ENCODE measurements at places on chromosomes 4 and X.
A peak's percentile ranks its signal among the peaks of the same experiment; 100 is the strongest.

GRCh38 chr4:102338405-102338804 lies 6.9 kb downstream of the SLC39A8 start:
- no peak for DNase-seq

DNA sequence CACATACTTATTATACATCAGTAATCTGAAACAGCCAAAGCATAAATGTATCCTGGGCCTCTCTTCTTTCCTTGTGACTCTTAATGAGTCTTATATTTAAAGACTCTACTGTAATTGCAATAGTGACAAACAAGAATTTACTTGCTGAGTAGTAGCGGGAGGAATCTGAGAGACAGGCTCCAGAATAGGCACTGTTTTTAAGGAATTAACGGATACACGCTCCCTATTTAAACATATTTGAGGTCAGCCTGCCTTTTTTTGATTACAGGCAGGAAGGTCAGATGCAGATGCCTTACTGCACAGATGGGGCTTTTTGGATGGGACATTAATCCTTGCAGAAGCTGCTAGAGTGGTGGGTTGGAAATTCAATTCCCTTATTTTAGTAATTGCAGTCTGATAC lies 196.3 kb upstream of the ANXA3 start:
- DNase-seq: no peak

DNA sequence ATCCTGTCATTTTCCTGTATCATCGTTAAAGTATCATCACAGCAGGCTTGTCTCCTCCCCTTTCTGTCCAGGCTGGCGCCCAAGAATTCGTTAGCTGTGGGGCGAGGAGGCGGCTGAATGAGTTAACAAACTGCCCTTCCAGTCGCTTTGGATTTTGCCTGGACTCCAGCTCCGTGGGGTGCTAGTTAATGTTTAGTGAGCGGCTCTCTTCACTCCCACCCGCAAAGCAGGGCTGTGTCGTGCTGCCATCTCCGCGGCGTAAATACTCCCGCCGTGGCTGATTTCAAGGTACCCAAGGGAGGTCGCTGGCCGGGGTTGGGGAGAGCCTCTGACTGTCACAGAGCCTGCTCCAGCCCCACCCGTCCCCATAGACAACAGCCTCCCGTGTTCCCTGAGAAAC lies 44.9 kb upstream of the SPRY1 start:
- DNase-seq: no peak

DNA sequence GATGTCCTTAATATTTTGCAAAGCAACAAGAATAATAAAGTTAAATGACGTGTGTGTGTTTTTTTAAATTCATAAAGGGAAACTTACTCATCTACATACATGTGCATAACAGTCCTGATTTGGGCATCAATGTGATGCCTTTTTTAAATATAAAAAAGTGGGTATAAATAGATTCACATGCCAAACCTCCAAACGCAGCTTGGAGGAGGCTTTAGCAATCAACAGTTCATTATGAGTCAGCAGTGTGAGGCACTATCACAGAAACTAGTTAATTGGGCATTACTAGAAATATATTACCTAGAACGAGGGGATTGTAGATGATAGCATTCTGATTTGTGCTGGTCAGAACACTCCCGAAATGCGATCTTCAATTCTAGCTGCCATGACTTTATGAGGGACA lies 115.1 kb downstream of the HS6ST2 start:
- DNase-seq: no peak

- DNase-seq: no peak
Observed at GRCh38 chr4:133156096-133156495, 7.0 kb downstream of the PCDH10 start.

GRCh38 chr4:122898370-122899150 lies 23.8 kb downstream of the NUDT6 start:
- DNase-seq: no peak

GRCh38 chr4:8837181-8837841 lies 34.3 kb downstream of the HMX1 start:
- DNase-seq: no peak

DNA sequence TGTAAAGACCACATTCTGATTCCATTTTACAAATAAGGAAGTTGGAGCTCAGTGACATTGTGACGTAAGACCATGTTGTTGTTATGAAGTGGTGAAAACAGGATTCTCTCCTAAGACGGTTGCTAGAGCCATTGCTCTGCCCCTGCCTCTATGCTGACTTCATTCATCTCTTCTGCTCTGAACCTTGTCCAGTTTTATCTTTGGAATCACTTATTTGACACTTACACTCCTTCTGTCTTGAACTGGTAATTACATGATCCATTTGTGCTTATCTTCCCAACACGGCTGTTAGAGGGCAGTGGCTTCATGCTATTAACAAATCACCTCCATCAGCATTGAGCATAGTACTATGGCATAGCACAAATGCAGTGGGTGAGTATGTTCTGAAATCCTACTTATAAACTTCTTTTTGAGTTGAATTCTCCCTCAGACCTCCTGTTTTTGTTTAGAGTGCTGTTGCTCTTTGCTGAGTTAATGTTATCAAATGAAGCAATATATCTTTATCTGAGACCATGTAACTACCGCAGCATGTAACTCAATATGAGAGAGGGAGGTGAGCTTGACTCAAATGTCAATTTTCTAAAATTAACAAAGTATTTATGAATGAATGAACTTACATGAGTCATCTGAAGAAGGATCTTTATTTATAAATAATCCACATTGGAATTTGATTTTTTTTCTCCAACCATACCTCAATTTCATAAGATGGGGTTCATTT lies 177.8 kb downstream of the RASL11B start:
- DNase-seq: no peak

DNA sequence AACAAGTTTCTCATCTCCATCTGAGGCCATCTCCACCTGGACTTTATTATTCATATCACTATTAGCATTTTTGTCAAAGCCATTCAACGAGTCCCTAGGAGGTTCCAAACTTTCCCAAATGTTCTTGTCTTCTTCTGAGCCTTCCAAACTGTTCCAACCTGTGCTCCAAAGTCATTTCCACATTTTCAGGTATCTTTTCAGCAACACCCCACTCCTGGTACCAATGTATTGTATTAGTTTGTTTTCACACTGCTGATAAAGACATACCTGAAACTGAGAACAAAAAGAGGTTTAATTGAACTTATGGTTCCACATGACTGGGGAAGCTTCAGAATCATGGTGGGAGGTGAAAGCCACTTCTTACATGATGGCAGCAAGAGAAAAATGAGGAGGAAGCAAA lies 385.4 kb upstream of the GATB start:
- DNase-seq: no peak

DNA sequence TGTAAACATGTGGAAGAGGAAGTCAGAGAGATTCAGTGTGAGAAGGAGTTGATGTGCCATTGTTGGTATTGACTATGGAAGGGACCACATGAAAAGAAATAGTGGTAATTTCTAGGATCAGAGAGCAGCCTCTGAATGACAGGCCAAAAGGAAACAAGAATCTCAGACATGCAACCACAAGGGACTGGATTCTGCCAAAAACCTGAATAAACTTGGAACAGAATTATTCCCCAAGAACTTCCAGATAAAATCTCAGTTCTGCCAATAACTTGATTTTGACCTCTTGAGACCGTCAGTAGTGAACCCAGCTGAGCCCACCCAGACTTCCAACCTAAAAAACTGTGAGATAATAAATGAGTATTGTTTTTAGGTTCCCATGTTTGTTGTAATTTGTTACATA lies 653.6 kb upstream of the NR3C2 start:
- DNase-seq: no peak

DNA sequence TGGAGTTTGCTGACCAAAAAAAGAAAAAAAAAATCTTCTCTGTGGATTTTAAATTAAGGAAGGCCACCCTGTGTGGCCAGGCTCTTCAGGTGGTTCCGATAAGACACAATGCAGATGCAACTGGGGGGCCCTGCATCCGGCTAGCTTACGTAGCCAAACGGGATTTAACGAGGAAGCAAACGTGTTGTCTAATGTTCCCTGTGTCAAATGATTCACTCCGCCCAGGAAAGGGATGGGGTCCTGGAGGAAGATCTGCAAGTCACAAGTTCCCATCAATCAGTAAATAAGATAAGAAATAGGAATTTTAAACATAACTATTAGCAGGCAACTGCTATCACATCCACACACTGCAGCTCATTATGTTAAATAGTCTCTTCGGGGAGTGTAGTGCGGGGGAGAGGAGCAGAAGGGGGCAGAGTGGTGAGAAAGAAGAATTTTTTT lies 216.4 kb upstream of the GYPA start:
- DNase-seq: no peak

DNA sequence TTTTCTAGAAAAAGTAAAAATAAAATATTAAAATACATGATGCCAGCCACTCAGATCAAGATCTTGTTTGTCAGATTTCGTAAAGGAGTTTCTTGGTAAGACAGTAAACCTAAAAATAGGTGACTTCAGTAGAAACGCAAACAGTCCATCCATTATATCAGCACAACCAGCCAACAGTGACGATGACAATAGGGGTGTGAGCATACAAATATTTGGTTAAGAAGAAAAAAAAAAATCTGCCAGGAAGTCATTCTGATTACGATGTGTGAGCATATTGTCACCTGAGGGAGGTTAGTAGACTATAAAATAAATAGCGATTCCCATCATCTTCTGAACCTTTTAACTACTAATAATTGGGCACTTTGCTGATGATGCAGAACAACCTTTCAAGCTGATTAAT lies 37.6 kb downstream of the SLC7A11 start:
- no peak for DNase-seq

DNA sequence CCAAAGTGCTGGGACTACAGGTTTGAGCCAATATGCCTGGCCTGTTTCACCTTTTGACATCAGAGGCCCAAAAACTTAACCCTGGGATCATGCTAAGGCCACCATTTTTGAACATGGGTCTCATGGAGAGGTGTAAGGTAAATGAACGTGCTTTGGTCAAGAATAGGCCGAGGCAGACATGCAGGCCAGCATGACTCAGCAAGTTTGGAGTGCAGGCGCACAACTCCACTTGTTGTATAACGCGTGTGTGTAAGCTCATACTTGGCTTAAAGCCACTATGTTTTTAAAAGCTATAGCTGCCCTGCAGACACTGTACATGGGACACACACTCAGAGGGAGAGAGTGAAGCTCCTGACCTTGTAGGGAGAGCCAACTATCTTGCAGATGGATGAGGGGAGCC lies 43.8 kb upstream of the HPSE start:
- no peak for DNase-seq

DNA sequence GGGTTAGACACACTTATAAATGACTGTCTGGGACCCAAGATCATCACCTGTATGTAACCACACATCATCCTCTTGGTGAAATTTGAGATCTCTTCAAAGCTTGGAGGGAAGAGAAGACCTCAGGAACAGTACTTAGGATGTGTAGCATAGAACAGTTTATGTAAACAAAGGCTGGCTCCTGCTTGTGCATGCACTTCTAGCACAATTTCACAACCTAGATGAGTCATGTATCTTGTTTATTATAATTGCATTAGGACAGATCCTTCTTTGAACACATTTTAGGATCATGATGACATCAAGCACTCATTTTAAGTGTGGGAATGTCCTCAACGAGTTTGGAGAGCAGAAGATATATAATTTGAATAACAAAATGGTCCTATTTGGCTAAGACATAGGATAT lies 26.3 kb upstream of the ZMAT1 start:
- DNase-seq: no peak

- DNase-seq: no peak
Observed at GRCh38 chr4:103100691-103101090, 1.1 kb upstream of the BDH2 start.

DNA sequence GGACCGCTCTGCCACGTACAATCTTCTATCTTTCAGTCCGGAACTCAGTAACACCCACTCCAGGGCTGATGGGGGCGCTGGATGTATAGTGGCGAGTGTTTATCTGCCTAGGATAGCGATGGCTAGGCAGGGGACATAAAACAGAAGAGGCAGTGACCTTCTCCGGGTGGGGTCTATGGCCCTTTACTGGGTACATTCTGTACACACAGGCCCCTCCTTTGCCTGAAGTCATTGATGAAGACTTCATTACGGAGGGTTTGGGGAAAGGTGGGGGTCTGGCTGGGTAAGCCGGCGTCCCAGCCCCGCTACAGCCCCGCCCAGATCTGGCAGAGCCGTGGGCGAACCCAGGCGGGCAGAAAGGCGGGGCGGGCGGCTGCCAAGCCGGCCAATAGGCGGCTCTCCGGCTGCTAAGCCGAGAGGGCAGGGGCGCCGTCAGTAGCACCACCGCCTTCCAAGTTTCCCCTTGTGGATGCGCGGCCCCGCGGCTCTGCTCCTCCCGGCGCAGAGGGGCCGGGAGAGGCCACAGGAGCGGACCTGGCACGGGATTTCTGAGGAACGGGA lies at the start of gene CHST7:
CHST7 (plus strand) TSS at position 435 of the 561 bp plus-strand sequence. CDS start 167 bp downstream, outside the sequence.
- DNase-seq: peak; percentile 48

- DNase-seq: no peak
Observed at GRCh38 chr4:105139646-105140045, 7.0 kb upstream of the TET2 start.

GRCh38 chr4:147808447-147808846 lies 76.6 kb downstream of the ARHGAP10 start:
- DNase-seq: no peak

DNA sequence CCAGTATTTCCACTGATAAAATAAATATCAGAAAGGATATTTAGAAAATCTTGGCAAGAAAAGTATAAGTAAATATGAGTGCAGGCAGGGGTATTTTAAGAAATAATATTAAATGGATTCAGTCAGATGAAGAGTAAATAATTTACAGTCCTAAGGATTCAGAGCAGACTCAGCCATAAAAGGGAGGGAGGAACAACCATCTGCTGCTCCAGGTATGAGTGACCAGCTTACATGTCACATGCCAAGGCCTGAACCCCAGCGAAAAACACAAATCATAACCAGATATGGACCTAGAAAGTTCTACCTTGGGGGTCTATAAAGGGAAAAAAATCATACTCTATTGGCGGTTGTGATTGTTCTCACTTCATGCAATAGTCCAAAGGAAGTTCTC lies 166.8 kb downstream of the COL4A6 start:
- no peak for DNase-seq

GRCh38 chr4:141575884-141576283 lies 60.5 kb upstream of the IL15 start:
- no peak for DNase-seq

DNA sequence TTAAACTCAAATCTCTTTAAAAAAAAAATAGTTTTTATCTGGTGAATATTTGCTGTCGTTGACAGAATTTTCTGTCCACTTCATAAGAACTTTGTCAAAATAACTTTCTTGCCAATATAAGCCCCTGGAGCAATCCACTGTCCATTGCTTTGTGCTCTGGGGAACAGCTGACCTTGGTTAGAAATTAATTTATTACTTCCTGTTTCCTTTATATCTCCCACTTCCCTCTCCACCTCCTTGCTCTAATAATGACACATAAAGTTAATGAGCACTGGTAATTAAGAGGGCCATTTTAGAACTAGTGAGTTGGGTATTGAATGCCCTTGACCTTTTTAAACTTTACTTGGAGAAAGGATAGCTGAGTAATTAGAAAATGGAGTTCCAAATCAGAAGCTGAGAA lies 151.3 kb upstream of the LEF1 start:
- no peak for DNase-seq

DNA sequence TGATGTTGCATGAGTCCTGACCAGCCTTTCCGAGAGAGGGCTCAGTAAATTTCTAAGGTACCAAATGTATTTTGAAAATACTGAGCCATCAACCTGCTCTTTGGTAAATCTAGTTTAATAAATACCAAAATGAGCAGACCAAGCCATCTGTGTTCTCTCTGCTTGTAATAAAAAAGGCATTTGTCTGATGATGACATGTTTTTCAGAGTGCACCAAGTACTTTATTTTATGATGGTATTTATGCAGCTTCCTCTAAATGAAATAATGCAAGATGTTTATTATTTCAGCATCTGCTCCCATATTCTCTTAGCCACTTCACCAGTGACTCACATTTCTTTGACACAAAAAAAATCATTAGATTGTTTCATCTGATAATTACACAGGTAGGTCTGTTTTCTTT lies 700.5 kb downstream of the TRIML1 start:
- DNase-seq: no peak

Data from activated CD4-positive, alpha-beta T cell treated with anti-CD3 and anti-CD28 coated beads, Interleukin-2, amount 50 U/mL, for 4 hours (primary cell).